ENCODE measurements at places on chromosomes 16 and 17. TPM values are rescaled to one million over a fixed set of nuclear protein-coding genes. Genes with fewer than 3 reads are reported as not detected.

Gene ETV4
- total RNA-seq: 2.9 TPM

Gene HNF1B
- not detected for total RNA-seq

Gene PMM2
- total RNA-seq: 28.8 TPM

Gene ADORA2B
- 108 TPM for total RNA-seq

Gene IGSF6
- not detected for total RNA-seq

Gene CHAD
- not detected for total RNA-seq

Gene SRCIN1
- total RNA-seq: under 0.01 TPM

Gene SCNN1B
- total RNA-seq: not detected

Gene CHST4
- not detected for total RNA-seq

Gene PIK3R6
- total RNA-seq: not detected

Gene CHRNE
- 0.38 TPM for total RNA-seq

Gene CD300H
- total RNA-seq: not detected

Gene ADAD2
- not detected for total RNA-seq

Gene RRN3
- 23.8 TPM for total RNA-seq

Gene MYH2
- total RNA-seq: not detected

Gene KLHL10
- total RNA-seq: 0.12 TPM

Gene ACSM5
- total RNA-seq: not detected

Gene PRSS33
- total RNA-seq: not detected

Gene EVI2B
- total RNA-seq: not detected

Gene MT1A
- total RNA-seq: not detected

Gene C16orf89
- not detected for total RNA-seq

Gene MMP28
- 0.60 TPM for total RNA-seq

Gene NXN
- 5.9 TPM for total RNA-seq

Gene PRRT2
- total RNA-seq: 0.38 TPM

Gene TMEM97
- 5.7 TPM for total RNA-seq

Gene GDPD3
- total RNA-seq: 4.4 TPM

Gene WDR90
- 7.2 TPM for total RNA-seq

Gene CCL4L2
- not detected for total RNA-seq

Gene KRTAP2-1
- not detected for total RNA-seq

Gene GLG1
- 156 TPM for total RNA-seq

Gene ZNF469
- total RNA-seq: 0.23 TPM

Gene CAMKK1
- total RNA-seq: 2.3 TPM

Gene CYGB
- total RNA-seq: 3.8 TPM

Gene CA4
- not detected for total RNA-seq

Gene CHST5
- total RNA-seq: not detected

Gene CRISPLD2
- 0.98 TPM for total RNA-seq

Gene CRYBA1
- total RNA-seq: not detected

Gene RAB40B
- 8.4 TPM for total RNA-seq

Gene TNFRSF17
- 0.12 TPM for total RNA-seq

Gene GDPD1
- 2.3 TPM for total RNA-seq

Gene NOTUM
- total RNA-seq: 0.08 TPM

Gene KRTAP3-1
- not detected for total RNA-seq

Gene CLN3
- 10.1 TPM for total RNA-seq

Gene FBXO47
- not detected for total RNA-seq

Gene TBC1D26
- under 0.01 TPM for total RNA-seq

Gene APRT
- total RNA-seq: 84.2 TPM

Gene NPIPA3
- 1.2 TPM for total RNA-seq

Gene KPNA2
- 25.0 TPM for total RNA-seq

Gene RPRML
- total RNA-seq: not detected

Gene MBTPS1
- 124 TPM for total RNA-seq

Gene NPIPB8
- total RNA-seq: not detected

Gene KIF2B
- total RNA-seq: not detected
